NCI-H69 (cell line): ENCODE measurements at places on chromosomes 4 and X.
A peak's percentile ranks its signal among the peaks of the same experiment; 100 is the strongest.

DNA sequence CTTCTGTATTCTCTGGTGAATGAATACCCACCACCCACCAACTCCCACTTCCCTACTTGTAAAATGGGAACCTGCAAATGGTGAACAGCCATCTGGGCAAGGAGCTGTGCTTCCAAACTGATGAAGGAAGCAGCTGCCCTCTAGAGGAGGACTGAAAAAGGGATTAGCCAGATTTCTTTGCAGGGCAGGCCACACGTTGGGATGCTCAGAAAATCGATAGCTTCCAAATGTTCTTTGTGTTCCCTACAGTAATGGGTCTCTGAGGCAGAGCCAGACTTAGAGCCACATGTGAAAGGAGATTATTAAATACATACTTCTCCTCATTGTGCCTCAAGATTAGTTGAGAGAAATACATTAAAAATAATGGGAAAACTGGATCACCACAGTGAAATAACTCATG is 39.3 kb upstream of the LPAR4 start:
- no peak for DNase-seq

GRCh38 chrX:14355556-14355955 is 173.8 kb upstream of the GLRA2 start:
- no peak for DNase-seq

- peak; percentile 40 for DNase-seq
Measured at GRCh38 chr4:177093964-177094363, 215.7 kb upstream of the NEIL3 start.

GRCh38 chr4:93203708-93204107 is 624.8 kb upstream of the ATOH1 start:
- DNase-seq, result peak; percentile 11
